ENCODE measurements at places on chromosomes 1 and 21.

DNA sequence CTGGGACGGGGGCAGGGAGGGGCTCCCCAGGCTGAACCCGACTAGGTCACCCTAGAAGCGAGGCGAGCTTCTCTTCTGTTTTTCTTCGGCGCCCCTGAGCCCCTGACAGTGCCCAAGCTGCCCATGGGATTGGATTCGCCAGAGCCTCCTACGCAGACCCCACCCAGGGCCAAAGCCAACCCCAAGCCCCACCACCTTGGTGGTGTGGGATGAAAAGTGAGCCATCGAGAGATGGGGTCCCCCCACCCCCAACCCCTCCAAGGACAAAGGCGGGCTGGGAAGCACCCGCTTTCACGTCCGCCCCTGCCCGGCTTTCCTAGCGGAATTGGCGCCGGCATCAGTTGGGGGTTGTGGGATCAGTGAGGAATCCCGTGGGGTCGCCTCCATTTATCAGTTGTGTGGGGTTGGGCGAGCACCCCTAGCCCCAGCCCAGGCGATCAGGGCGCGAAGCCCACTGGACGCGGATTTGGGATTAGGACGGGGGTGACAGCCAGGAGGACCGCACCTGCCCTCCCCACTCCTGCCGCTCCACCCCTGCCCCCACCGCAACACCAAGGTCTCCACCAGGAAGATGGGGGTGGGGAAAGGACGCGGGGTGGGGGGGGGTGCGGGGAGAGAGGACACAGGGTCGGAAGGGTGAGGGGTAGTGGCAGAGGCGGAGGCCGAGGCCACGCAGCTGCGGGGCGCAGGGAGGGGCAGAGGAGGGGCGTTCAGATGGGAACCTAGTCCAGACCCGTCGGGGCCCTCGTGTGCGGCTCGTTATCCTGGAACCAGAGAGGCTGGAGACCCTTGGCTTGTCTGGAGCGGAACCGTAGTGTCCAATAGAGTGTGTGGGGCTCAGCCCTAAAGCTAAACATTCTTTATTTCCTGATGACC lies 4.4 kb downstream of the TSPEAR start:
- DNase-seq = no peak

- DNase-seq = no peak
These were observed 15.1 kb upstream of the ECE1 start for GRCh38 chr1:21305155-21305899.

DNA sequence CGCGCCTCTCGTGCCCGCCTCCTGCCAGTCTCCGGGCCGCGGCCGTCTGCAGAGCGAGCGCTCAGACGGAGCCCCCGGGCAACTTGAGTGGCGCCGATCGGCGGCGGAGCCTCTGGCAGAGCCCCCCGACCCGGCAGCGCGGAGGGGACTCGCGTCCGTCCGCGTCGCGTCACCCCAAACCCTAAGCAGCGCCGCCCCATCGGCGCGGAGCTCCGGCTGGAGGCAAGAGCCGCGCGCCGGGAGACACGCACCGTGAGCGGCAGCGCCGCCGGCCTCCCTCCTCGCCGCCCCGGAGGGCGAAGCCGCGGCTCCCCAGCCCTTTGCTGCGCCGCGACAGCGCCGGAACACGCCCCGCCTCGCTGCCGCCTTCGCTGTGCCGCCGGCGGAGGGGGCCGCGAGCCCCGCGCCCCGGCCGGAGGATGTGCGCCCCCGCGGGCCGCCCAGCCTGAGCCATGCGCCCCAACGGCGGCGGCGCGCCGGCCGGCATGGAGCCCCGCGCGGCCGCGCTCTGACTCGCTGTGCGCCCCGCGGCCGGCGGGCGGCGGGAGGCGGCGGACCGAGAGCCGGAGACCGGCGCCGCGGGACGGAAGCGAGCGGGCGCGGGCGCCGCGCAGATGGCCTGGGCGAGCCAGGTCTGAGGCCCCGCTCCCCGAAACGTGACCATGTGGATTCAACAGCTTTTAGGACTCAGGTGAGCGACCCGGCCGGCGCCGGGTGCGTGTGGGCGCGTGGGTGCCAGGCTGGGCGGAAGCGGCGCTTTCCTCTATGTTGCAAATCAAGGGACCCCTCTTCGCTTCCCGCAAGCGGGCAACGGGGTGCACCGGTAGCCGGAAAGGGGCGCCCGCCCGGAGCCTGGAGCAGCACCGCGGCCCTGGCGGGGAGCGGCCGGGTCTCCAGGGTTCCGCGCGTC lies 610 bp downstream of the AJAP1 start:
- DNase-seq = no peak

DNA sequence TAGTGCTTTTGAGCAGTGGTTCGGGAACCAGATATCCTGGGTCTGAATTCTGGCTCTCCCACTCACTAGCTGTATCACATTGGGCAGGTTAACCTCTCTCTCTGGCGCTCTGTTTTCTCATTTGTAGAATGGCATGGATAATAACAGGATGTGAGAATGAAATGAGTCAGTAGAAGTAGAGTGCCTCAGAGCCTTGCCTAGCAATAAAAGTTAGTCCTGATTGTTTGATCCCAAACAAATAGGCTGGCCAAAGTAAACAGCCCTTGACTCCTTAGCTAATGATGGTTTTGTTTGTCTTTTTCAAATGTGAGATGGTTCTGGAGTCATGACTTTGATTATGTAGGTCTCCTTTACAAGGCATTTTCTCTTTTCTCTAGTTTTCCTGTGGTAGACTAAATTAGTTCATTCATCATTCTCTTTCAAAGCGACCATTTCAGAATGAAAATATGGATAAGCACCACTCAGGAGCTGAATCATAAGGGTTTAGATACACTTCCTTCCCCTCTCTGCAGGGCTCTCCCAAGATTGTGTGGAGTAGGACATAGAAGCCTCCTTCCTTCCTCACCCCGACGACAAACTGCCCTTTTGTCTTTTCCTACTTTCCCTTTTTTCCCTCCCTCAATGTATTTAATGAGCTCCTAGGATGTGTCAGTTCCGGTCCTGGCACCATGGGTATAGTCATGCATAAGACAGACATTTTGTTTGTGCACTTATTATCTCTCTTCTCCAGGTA lies 23.1 kb downstream of the KIAA0040 start:
- DNase-seq = no peak

- no peak for DNase-seq
These were observed 14.3 kb upstream of the SEC16B start for GRCh38 chr1:177984136-177984525.

- no peak for DNase-seq
These were observed 24.9 kb downstream of the CROCC start for GRCh38 chr1:16946646-16947045.

DNA sequence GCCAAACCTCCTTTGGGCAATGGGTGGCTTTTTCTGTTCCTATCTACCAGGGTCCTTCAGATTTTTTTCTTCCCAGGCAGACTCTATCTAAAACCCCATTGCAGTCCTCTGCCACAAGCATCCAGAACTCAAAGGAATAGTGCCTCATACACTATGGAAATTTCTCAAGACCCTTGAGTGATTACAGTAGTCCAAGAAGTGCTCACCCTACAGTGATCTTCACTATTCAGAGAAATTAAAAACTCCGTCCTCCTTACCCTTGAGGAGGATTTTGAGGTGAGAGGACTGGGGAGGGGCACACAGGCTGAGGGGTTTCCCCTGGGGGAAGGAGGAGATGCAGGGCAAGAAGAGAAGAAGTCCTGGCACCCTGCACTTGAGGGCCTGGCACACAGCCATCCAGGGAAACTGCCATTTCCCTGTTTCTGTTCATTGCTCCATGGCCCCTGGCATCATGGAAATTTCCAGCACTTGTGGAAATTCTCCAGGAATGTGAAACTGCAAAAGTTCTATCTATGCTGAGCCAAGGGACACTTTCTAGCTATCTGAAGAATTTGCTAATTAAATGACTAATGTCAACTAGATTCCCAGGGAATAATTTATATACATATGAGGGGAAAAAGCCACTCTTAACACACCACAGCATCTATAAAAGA lies 102.5 kb upstream of the ATP1B1 start:
- DNase-seq = no peak

- no peak for DNase-seq
These were observed 237.0 kb upstream of the SGIP1 start for GRCh38 chr1:66296951-66297350.

GRCh38 chr1:90200646-90201205 lies 205.8 kb downstream of the ZNF326 start:
- no peak for DNase-seq

DNA sequence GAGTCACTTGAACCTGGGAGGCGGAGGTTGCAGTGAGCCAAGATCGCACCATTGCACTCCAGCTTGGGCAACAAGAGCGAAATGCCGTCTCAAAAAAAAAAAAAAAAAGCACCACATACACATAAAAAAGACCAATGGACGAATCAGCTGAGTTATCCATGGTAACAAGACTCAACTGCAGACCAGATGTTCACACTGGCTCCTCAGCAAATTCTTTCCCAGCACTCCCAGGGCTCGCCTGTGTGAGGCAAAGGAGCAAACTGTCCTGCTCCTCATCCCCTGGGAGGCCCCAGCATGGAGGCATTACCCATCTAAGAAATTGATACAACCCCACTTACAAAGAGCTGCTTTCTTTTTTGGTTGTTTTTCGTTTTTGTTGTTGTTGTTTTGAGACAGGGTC lies 3.1 kb downstream of the TMEM234 start:
- no peak for DNase-seq

- DNase-seq = no peak
These were observed 20.1 kb upstream of the CCDC17 start for GRCh38 chr1:45643978-45644377.

- DNase-seq = no peak
These were observed 785.2 kb upstream of the B3GALT2 start for GRCh38 chr1:193971595-193971994.

- no peak for DNase-seq
These were observed 43.1 kb downstream of the HOOK1 start for GRCh38 chr1:59857679-59858354.

- DNase-seq = no peak
These were observed 194.2 kb upstream of the FMN2 start for GRCh38 chr1:239897458-239897857.

- DNase-seq = no peak
These were observed 242.9 kb downstream of the BARHL2 start for GRCh38 chr1:90474158-90474557.

DNA sequence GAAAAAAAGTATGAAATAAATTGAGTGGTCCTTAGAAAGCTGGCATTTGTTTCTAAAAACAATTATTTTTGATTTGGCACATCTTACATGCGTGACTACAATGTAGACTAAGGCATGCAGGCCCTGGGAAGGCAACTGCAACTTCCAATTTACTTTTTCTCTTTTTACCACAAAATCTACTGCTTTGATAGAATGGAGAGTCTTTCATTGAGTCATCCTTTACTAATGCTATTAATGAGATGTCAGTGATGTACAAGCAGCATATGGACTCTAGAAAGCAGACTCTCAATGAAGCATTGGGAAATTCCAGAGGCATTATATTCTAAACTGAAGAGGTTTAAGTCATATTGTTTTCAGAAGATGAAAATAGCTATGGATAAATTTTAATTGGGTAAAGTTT lies 29.6 kb upstream of the PRRX1 start:
- no peak for DNase-seq

DNA sequence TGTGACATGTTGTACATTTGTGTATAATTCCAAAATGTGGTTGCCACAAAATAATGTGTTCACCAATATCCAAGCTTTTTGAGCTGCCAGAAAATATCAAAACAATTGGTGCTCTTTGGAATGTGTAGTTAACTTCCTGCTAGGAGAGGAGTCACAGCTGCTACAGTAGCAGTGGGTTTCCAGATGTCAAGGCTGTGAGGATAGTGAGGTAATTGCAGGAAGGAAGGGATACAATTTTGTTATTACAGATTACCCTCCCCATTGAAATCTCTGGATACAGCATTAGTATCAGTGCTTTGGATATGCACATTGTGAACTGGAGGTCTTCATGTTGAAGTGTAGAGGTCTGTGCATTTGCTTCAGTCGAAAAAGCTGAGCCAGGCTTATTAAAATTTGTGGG lies 253.2 kb downstream of the PTPRC start:
- DNase-seq = no peak

- DNase-seq = no peak
These were observed 116.8 kb downstream of the CASZ1 start for GRCh38 chr1:10679496-10680220.

- DNase-seq = no peak
These were observed 156.5 kb downstream of the PCNX2 start for GRCh38 chr1:233138788-233139585.

DNA sequence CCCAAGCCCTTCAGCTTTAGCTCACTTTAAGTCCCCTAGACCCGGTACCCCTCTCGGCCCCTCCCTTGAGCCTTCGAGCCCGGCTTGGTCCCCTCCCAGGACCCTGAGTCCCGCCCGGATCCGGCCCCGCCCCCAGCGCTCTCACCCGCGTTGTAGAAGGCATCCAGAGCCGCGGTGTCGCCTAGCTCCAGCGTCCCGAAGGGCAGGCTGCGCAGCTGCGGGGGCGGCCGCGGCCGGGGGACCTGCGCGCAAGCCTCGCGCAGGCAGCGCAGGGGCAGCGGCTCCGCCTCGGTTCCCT lies 699 bp downstream of the MAP3K6 start:
- DNase-seq = peak; percentile 65

GRCh38 chr1:203643213-203644045 lies 16.8 kb downstream of the ATP2B4 start:
- no peak for DNase-seq

- DNase-seq = no peak
These were observed 158.3 kb downstream of the TOMM20 start for GRCh38 chr1:234970401-234970730.

GRCh38 chr1:85816606-85817005 lies 108.4 kb upstream of the ZNHIT6 start:
- no peak for DNase-seq

DNA sequence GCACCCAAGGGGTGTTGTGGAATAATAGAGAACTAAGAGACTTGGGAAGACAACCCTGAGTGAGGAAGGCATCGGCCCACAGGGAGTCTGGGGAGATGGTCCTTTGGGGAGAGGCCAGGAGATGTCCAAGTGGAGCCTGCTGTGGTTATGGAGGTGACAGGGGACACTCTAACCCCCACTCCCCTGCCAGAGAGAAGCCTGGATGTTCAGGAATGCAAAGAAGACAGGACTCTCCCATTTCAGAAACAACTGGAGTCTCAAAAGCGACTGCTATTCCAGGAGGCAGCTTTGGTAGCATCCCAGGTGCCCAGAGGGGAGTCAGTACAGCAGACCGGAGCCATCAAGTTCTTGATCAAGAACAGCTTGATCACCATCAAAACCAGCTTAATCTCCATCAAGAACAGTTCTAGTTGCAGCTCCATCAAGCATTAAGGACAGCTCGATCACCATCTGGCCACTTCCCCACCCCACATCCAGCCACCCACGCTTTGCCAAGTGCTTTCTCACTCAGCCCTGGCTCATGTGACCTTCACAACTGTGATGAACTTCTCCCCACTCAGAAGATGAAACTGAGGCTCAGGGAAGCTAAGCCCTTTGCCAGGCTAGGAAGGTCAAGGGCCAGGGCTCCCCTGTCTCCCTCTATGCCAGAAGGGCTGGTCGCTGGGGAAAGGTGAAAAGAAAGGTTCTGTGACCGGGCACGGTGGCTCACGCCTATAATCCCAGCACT lies 743 bp downstream of the CD52 start:
- peak; percentile 21 for DNase-seq
